Non-pigmented ciliary epithelial cell (primary cell): ENCODE measurements at places on chromosomes 7 and 10.
A peak's percentile ranks its signal among the peaks of the same experiment; 100 is the strongest.

DNA sequence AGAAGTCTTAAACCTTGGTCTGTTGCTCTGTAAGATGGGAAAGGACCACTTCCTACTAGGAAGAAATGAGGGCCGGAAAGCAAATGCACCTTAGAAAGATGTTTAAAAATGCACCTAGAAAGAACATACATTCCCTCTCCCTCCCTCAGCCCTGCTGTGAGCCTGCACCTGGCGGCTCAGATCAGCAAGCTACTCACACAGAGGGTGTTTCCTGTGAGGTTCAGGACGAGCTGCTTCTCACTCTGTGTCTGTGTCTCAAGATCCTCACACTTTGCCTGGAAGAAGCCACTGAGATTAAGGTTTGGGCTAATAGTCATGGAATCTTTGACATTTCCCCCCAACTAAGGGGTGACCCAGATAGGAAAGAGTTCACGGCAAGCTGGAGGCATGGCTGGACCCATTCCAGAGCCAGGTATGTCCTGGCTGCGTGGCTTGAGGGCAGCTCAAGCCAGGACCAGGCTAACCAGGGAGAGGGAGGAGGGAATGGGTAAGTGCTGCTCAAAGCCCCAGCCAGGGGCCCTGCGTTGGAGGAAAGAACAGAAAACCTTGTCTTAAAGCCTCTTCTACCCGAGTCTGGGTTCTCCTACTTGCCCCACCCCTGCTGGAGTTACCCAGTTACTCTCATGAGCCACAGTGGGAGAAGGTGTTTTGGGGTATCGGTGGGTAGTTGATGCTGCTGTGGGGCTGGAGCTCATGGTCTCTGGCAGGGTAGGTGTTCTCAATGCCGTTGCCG is 47.5 kb downstream of the PODXL start:
- DNase-seq = no peak

DNA sequence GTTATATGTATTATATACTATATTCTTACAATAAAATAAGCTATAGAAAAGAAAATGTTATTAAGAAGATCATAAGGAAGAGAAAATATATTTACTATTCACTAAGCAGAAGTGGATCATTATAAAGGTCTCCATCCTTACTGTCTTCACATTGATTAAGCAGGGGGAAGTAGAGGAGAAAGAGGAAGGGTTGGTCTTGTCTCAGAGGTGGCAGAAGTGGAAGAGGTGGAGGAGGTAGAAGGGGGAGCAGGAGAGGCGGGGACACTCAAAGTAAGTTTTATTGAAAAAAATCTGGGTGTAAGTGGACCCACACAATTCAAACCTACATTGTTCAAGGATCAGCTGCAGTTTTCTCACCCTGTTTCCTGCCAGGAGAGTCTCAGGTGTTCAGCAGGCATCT is 28.9 kb upstream of the ERCC6 start:
- DNase-seq = no peak

GRCh38 chr10:97534746-97535367 is 36.1 kb downstream of the UBTD1 start:
- no peak for DNase-seq

DNA sequence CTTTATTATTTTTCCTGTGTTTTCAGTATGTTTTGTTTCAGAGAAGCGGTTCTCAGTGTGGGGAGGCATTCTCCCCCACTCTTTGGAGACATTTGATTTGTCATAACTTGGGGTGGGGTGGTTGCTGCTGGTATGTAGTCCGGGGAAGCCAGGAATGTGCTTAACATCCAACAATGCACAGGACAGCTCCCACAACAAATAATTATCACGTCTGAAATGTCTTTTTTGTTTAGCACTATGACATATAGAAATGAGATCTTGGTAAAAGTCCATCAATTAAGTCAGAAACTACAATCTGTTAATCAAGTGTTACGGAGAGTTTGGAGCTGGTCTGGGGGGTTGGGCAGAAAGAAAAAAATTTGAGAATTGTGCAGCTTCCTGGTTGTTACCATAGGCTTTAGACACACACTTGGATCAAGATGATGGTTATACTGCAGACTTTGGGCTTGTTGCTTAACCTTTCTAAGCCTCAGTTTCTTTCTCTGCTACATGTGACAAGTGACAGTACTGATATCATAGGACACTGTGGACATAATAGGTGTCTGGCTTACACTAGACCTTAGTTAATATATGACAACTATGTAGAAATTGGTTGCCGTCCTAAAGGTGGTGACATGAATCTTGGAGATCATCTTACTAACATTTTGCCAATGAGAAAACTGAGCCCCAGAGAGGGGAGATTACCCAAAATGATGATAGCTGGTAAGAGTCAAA is 113.7 kb downstream of the LRMDA start:
- no peak for DNase-seq

DNA sequence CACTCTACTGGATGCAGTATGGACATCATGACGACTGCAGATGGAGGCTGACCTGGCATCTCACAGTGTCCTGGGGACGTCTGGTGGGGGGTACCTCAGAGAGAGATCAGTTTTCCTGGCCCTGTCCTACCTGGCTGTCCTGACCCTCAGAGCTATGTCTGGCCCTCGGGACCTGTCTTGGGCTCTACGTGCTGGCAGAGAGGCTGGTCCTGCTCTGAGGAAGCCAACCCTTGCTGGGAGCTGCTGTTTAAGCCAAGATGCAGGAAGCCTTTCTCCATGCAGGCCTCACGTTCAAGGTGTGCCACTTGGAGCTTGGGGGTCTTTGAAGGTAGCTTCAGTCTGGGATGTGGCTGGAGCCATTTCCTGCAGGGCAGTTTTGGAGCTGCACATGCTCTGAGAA is 42.1 kb upstream of the CXCL12 start:
- no peak for DNase-seq

GRCh38 chr10:36198322-36198721 is 556.2 kb upstream of the FZD8 start:
- no peak for DNase-seq

DNA sequence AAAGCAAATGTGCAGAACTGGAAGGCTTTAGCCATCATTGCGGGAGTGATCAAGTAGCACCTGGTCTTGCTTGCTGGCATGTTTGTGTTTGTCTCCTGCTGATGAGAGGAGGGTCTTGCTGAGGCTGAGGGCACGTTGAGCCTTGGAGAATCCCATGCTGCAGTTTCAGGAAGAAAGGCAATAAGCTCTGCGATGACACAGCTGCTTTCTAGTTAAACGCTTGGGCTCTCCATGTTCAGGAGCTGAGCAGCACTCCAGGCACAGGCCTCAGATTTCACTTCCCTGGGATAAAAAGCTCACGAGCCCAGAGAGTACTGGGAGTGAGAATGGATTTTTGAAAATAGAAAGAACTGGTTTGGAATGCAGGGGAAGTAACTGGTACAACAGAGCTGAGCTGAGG is 100.8 kb downstream of the LRRC18 start:
- DNase-seq = no peak

- DNase-seq = no peak
Observed at GRCh38 chr7:137882806-137883205, 36.0 kb upstream of the DGKI start.

- peak; percentile 51 for DNase-seq
Observed at GRCh38 chr10:113326160-113327111, 226.4 kb upstream of the HABP2 start.

GRCh38 chr7:30566596-30566995 is 28.1 kb upstream of the GARS1 start:
- no peak for DNase-seq
